ENCODE measurements at places on chromosomes 12 and 14.

DNA sequence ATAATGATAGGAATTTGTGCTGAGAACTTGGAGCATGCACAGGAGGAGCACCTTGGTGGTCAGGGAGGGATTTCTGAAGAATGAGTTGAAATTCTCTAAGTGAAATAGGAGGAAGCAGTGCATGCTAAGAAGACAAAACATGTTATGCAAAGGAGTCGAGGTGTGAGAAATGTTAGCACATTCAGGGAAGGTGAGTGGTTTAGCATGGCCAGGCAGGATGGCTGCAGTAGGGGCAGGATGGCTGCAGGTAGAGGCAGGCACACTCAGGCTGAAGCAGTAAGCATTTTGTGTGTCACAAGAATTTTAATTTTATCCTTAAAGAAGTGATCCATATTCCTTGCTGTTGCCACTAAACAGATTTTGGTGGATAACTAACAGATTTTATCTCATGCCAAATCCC is 46.3 kb downstream of the CATSPERB start:
- no peak overlapping the region for H3K4me3 ChIP-seq
- no peaks in the 10 kb centered on the region for H3K36me3 ChIP-seq
- no peaks in the 10 kb centered on the region for H3K4me1 ChIP-seq
- no peak for DNase-seq
- H3K27ac ChIP-seq = no peak overlapping the region

GRCh38 chr12:3325736-3326135 is 165.3 kb upstream of the PRMT8 start:
- no peak overlapping the region for H3K4me3 ChIP-seq
- no peak overlapping the region for H3K27ac ChIP-seq
- DNase-seq = no peak
- no peaks in the 10 kb centered on the region for H3K4me1 ChIP-seq
- H3K27me3 ChIP-seq = no peaks in the 10 kb centered on the region

DNA sequence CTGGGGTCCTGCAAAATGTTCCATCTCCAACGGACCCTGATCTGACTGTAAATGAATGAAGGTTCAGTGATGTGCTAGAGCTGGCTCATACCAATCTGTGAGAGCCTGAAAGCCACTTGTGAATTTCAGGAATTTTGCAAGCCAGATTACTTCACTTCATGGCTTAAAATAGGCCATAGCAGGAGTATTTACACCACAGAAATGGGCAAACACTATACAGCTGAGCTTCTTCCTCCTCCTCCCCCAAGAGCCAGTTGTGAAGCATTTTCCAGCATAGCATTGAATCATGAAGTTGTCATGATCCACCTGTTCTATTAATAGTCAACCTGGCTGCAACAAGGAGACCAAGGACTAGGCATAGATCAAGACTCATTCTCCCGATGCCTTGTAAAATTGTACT is 141.3 kb upstream of the RASSF8 start:
- no peaks in the 10 kb centered on the region for H3K4me1 ChIP-seq
- no peaks in the 10 kb centered on the region for H3K36me3 ChIP-seq
- DNase-seq = no peak
- no peaks in the 10 kb centered on the region for H3K27me3 ChIP-seq

DNA sequence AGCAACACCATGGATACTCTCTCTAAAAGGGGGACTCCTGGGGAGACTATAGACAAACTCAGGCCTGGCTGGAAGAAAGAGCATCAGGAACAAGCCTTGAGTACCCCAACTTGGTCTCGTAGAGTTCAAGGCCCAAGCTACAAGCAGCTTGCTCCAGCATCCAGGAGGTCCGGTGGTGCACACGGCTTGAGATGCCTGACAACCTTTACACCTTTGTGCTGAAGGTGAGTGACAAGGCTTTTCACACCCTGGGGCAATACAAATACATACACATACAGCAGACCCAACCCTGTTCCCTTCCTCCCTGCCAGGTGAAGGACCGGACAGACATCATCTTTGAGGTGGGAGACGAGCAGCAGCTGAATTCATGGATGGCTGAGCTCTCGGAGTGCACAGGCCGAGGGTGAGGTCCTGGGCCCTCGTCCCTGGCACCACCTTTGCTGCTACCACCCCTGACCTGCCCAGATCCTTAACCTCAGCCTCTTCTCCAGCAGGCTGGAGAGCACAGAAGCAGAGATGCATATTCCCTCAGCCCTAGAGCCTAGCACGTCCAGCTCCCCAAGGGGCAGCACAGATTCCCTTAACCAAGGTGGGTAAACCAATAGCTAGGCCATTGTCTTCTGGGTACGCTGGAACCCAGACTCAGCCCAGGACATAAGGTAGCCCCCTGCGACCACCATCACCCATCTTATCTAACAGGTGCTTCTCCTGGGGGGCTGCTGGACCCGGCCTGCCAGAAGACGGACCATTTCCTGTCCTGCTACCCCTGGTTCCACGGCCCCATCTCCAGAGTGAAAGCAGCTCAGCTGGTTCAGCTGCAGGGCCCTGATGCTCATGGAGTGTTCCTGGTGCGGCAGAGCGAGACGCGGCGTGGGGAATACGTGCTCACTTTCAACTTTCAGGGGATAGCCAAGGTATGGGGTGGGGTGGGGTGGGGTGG is 41.2 kb downstream of the SH2B3 start:
- peaks cover 10% of the 10 kb centered on the region for H3K4me1 ChIP-seq
- DNase-seq = peak; percentile 13
- no peak overlapping the region for H3K4me3 ChIP-seq
- no peaks in the 10 kb centered on the region for H3K27me3 ChIP-seq
- H3K27ac ChIP-seq = peak overlapping the region; percentile 48

GRCh38 chr12:89244536-89244935 is 107.8 kb downstream of the DUSP6 start:
- no peaks in the 10 kb centered on the region for H3K36me3 ChIP-seq
- no peaks in the 10 kb centered on the region for H3K4me1 ChIP-seq
- no peak overlapping the region for H3K4me3 ChIP-seq
- H3K27me3 ChIP-seq = no peaks in the 10 kb centered on the region
- DNase-seq = no peak

DNA sequence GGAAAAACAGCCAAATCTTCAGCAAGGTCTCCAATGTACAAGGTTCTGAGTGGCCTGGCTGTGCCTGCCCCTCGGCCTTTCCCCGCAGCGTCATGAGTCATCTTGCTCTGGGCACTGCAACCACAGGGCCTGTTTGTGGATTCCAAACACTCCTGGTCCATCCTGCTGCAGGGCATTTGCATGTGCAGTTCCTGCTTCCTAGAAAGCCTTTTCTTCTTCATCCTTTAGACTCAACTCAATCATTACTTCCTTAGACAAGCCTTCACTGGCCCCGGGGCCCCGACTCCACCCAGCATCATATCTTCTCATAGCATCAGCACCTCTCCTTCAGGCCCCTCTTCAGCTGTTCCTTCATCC is 101.8 kb upstream of the EGLN3 start:
- no peaks in the 10 kb centered on the region for H3K27me3 ChIP-seq
- no peak overlapping the region for H3K4me3 ChIP-seq
- peak overlapping the region; percentile 64 for H3K27ac ChIP-seq
- DNase-seq = no peak

- H3K4me1 ChIP-seq = no peaks in the 10 kb centered on the region
- DNase-seq = no peak
- no peak overlapping the region for H3K27ac ChIP-seq
- H3K27me3 ChIP-seq = no peaks in the 10 kb centered on the region
- H3K4me3 ChIP-seq = no peak overlapping the region
Observed at GRCh38 chr12:3670083-3670620, 82.8 kb downstream of the CRACR2A start.

- no peaks in the 10 kb centered on the region for H3K4me1 ChIP-seq
- no peak for DNase-seq
- H3K27ac ChIP-seq = no peak overlapping the region
- H3K4me3 ChIP-seq = no peak overlapping the region
Observed at GRCh38 chr12:10065241-10065640, 33.5 kb downstream of the CLEC1A start.

DNA sequence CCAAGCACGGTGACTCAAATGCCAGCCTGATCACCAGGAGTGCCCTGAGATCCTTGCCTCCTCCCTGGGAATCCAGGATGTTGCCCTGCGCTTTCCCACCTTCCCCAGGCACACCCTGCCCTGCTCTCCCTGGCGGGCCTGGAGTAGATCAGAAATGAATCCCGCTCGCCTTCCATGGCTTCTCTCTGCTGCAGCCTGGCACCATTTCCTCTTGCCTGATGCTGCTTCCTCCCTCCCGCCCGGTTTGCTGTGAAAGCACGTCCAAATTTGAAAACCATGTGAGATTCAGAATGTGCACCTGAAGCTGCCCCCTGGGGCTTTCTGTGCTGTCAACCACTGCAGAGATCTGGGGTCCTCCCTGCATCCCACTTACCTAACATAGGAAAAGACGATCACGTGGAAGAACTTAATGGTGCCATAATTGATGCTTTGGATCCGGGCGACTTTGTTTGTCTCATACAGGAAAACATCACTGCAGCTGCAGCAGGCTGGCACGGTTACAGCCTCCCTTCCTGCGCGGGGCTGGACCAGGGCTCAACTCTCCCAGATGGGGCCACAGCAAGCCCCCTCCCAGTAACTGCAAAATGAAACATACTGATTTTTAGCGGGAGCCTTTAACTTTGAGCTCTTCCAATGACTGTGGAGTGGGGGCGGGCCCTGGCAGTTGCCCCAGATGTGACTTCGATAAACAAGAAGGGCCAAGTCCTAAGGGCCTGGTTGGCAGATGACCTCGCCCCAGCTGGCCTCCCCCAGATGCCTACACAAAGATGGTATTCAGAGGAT is 24.9 kb upstream of the C12orf76 start:
- H3K27me3 ChIP-seq = no peaks in the 10 kb centered on the region
- H3K4me1 ChIP-seq = no peaks in the 10 kb centered on the region
- peak overlapping the region; percentile 23 for H3K4me3 ChIP-seq
- DNase-seq = no peak
- H3K27ac ChIP-seq = no peak overlapping the region

DNA sequence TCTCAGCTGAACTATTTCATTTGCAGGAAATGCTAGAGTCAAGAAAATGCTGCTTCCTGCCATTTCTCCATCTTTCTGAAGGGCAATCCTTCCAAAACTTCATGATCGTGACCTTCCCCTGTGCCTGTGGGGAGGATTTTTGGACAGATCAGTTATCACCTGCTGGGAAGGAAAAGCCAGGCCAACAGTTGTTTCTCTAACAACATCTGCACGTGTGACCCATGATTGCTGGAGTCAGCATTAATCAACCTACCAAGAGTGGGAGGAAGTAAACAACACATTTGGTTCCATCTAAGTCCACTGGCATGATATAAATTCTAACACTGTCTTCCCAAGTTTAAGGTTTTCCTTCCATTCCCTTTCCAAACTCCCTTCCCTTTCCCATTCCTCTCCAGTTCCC is 172.7 kb downstream of the APAF1 start:
- no peaks in the 10 kb centered on the region for H3K27me3 ChIP-seq
- no peak overlapping the region for H3K27ac ChIP-seq
- no peak overlapping the region for H3K4me3 ChIP-seq
- H3K4me1 ChIP-seq = no peaks in the 10 kb centered on the region

- no peak for DNase-seq
- no peaks in the 10 kb centered on the region for H3K27me3 ChIP-seq
- H3K36me3 ChIP-seq = no peaks in the 10 kb centered on the region
- no peak overlapping the region for H3K27ac ChIP-seq
Observed at GRCh38 chr14:32330351-32331111, 1.4 kb downstream of the AKAP6 start.

- no peak overlapping the region for H3K27ac ChIP-seq
- H3K4me3 ChIP-seq = no peak overlapping the region
- DNase-seq = no peak
- H3K36me3 ChIP-seq = no peaks in the 10 kb centered on the region
Observed at GRCh38 chr12:125140279-125141209, 75.3 kb downstream of the AACS start.

DNA sequence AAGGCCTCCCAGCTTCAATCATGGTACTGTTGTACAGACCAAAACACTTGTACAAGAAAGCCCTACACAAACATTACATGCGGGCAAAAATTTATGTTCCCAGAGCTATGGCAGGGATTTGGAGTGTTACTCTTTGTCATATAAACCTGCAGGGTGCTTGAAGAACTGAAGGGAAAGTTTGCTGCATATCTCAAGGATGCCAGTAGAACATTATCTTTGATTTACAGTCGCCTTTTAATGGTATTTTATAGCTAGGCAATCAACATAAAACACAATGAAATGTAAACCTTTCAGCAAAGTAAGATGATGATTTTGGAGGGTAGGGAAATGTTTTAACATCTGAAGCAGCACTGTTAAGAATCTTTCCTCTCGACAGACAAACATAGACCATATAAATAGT is 305.6 kb downstream of the KCNH5 start:
- H3K27me3 ChIP-seq = no peaks in the 10 kb centered on the region
- no peaks in the 10 kb centered on the region for H3K4me1 ChIP-seq
- H3K36me3 ChIP-seq = no peaks in the 10 kb centered on the region
- no peak for DNase-seq
- no peak overlapping the region for H3K4me3 ChIP-seq
- no peak overlapping the region for H3K27ac ChIP-seq

- H3K27me3 ChIP-seq = no peaks in the 10 kb centered on the region
- no peak for DNase-seq
- no peak overlapping the region for H3K27ac ChIP-seq
Observed at GRCh38 chr14:24362241-24362960, 5.6 kb upstream of the NFATC4 start.

DNA sequence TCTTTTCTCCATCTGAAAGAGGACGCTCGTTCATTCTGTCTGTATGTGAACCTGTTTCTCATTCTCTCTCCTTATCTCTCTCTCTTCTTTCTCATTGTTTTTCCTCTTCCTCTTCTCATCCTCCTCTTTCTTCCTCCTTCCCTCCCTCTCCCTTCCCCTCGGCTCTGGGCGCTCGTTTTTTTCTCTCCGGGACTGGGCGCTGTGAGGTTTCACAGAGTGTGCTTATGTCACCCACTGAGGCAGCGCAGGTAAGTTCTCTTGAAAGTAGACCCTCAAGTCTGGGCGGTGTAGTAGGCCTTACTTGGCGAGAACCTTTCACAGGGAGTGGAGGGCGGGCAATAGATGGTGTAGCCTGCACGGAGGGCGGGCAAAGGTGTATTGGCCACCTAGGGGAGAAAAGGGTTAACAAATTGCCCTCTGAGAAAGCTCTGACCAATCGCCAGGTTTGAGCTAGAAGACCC is 4.5 kb upstream of the SIX1 start:
- peaks cover 6% of the 10 kb centered on the region for H3K4me1 ChIP-seq
- DNase-seq = no peak
- H3K27ac ChIP-seq = no peak overlapping the region
- no peak overlapping the region for H3K4me3 ChIP-seq
- no peaks in the 10 kb centered on the region for H3K36me3 ChIP-seq
- H3K27me3 ChIP-seq = peaks cover 17% of the 10 kb centered on the region

DNA sequence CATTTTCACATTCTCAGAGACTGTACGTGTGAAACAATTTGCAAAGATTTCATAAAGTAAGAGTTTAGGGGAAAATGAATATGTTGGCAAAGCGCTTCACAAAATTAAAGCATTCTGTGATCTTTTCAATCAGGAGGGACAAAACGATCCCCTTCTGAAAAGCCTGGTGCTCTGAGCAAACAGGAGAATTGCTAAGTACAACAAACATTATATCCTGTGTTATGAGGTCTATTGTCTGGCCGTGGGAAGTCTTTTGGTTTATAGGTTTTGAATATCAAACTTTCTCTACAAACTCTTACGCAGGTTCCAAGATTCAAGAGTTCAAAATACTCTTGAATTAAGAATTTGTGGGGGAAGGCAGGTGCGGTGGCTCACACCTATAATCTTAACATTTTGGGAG is 7.2 kb upstream of the FOXN3 start:
- H3K4me3 ChIP-seq = no peak overlapping the region
- DNase-seq = no peak
- no peaks in the 10 kb centered on the region for H3K36me3 ChIP-seq
- no peak overlapping the region for H3K27ac ChIP-seq

GRCh38 chr12:124307556-124307825 is 12.6 kb downstream of the RFLNA start:
- H3K36me3 ChIP-seq = no peaks in the 10 kb centered on the region
- no peak overlapping the region for H3K27ac ChIP-seq
- H3K27me3 ChIP-seq = no peaks in the 10 kb centered on the region
- no peaks in the 10 kb centered on the region for H3K4me1 ChIP-seq
- DNase-seq = no peak

Measured in uterus (tissue), 4 donors.